Stimulated activated CD8-positive, alpha-beta memory T cell treated with anti-CD3 and anti-CD28 coated beads, Interleukin-4, amount 100 ng/mL, for 24 hours (primary cell): ENCODE measurements at places on chromosomes 7 and 10.

- DNase-seq: no peak
These were observed 735.2 kb upstream of the ANKRD30A start for GRCh38 chr10:36390221-36390620.

DNA sequence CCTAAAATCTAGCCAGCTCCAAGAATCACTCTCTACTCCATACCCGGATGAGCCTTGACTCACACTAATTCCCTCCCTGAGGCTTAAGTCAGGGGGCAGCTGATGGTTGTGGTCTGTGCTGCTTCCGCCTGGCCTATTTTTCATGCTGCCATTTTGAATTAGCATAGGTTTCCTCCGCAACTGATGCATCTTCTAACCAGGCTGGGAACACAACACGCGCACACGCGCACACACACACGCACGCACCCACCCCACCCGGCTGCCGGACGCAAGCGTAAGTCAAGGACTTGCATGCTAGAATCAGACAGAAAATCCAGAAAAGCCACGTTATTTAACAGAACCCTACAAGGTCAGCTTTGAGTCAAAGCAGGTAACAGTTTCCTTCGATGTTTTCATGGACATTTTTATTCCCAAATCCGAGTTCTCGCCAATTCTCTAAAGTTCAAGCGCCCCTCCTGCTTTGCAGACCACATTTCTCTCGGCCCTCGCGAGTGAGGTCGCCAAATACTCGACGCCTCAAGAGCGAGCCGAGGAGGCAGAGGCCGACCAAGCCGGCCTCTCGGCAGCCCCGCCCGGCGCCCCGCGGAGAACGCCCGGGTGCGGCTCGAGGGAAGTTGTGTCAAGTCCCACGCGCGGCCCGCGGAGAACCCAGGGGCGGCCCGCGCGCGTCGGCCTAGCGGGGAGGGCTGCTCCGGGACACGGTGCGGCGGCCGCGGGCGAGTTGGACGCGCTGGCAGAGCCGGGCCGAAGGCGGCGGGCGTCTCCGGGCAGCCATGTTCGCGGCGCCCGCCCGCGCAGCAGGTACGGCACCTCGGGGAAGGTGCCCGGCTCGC, 961 bp downstream of the SCRN1 start:
- peak; percentile 10 for DNase-seq

GRCh38 chr7:131564640-131565039, 8.2 kb upstream of the PODXL start:
- DNase-seq: no peak

- no peak for DNase-seq
These were observed 69.8 kb upstream of the STEAP1B start for GRCh38 chr7:22569586-22570321.

DNA sequence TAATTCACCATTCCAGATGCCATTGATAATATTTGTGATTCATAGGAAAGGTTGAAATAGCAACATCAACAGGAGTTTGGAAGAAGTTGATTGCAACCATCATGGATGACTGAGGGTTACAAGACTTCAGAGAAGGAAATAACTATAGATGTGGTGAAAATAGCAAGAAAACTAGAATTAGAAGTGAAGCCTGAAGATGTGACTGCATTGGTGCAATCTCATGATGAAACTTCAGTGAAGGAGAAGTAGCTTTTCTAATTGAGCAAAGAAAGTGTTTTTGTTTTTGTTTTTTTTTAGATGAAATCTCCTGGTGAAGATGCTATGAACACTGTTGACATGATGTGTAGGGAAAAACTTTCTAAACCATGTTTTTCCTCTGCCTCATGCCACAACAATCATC, 18.7 kb upstream of the CD36 start:
- no peak for DNase-seq

DNA sequence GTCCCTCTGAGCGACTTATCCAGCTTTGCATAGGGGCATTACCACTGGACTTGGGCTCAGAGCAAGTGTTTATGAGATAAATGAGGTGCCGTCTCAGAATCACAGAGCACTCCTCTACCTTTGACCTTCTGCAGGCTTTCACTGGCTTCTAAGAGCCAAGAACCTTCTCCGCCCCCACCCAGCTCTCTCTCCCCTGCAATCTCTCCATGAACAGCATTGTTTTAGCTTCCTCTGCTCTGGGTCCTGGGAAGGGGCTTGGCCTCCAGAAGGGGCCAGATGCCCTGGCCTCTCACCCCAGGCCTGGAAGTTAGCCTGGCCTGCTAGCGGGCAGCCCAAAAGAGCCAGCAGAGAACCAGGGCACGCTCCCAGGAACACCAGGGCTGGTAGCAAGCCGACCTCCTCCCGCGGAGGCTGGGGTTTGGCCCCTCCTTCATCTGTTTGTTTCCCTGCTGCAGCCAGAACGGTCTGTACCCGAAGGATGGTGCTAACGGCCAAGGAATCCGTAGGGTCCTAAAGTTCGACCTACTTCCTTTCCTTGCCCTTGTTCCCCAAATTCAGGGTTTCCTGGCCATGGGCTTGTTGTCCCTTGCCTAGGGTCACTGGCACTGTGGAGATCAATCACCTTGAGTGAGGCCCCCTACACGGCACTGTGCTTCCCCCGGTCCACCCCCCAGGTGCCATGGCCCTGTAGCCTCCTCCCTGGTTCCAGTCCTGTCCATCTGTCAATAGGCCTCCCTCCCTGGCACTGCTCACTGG, 18.7 kb upstream of the DDIT4 start:
- DNase-seq: no peak

DNA sequence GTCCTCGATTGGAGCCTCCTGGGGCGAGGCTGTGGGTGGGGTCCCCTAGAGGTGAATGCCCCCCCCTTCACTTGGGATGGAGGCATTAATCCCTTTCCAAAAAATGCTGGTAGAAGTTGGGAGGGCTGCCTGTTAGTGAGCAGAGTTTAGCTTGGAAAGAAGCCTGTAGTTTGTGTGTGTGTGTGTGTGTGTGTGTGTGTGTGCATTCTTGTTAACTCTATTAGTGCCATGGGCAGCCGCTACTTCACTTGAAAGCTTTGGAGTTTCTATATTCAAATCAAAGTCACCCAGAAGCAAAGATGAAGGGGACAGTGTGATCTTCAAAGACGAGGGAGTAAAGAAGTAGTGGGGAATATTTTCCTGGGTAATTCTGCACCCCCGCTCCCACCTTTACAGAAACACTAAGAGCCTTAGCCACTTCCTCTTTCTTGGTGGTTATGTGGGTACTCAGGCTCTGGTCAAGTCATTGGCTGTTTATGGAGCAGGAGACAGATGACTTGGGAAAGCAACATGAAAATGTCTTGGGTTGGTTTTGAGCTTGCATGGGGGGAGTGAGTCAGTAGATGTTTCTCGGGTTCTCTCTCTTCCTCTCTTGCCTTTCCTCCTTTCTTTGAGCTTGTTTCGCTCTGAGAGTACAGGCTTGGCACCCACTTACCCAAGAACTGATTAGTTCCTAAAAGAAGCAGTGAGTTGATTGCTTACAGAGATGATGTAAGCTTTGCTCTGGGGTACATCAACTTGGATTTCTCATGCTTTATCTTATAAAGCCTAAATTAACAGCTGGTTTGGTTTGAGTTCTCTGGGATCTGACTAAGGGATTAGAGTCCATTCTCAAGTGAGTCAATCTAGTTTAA, 35.9 kb downstream of the TCF7L2 start:
- DNase-seq: no peak

GRCh38 chr7:87075671-87076404, 16.4 kb upstream of the ELAPOR2 start:
- no peak for DNase-seq

DNA sequence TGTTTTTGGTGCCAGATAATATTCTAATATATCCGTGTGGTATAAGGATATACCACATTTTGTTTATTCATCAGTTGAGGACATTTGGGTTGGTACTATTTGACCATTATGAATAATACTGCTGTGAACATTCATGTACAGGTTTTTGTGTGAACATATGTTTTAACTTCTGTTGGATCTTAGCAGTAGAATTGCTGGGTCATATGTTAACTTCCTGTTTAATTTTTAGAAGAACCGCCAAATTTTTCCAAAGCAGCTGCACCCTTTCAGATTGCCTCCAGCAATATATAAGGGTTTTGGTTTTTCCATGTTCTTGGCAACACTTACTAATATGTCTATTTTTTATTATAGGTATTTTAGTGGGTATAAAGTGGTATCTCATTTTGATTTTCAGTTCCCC, 22.8 kb downstream of the VPS26A start:
- no peak for DNase-seq

GRCh38 chr7:110507369-110507768, 583.6 kb upstream of the LRRN3 start:
- no peak for DNase-seq

DNA sequence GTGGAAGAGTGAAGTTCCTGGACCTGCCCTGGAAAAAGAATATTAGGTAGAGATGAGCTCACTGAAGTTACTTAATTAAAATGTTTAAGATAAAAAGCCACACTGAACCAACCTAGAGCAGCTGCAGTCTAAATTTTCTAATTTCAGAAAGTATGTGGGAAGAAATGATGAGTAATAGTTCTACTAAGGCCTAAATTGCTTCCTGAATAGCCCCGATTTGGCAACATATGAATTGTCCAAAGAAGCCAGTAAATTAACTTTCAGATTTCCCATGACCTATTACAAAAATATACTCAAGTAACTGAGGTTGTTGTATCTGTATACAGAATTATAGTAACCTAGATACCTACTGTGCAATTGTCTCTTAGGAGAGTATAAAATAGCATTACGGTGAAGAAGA, 312.6 kb downstream of the IPMK start:
- DNase-seq: no peak

DNA sequence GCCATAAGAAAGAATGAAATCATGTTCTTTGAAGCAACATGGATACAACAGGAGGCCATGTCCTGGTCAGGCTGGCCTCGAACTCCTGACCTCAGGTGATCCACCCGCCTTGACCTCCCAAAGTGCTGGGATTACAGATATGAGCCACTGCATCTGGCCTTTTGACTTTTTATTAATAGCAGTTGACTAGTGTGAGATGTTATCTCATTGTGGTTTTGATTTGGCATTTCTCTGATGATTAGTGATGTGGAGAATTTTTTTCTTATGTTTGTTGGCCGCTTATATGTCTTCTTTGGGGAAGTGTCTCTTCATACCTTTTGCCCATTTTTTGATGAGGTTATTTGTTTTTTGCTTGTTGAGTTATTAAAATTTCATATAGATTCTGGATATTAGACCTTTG, 400.9 kb downstream of the SUGCT start:
- DNase-seq: no peak

DNA sequence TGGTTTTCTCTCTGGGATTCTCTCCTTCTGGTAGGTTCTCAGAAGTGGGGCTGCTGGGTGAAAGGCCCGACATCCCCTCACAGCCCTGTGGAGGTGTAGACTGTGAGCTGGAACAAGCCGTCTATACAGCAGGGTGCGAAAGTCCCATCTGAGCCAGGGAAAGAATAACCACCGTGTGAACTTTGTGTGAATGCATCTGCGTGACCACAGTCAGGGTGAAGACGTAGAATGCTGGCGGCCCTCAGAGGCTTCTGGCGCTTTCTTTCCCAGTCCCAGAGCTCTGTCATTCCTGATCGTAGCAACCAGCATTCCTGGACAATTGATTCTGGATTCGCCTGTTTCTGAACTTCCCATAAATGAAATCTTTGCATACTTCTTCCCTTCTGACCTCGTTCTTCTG, 30.0 kb downstream of the ELFN1 start:
- no peak for DNase-seq

DNA sequence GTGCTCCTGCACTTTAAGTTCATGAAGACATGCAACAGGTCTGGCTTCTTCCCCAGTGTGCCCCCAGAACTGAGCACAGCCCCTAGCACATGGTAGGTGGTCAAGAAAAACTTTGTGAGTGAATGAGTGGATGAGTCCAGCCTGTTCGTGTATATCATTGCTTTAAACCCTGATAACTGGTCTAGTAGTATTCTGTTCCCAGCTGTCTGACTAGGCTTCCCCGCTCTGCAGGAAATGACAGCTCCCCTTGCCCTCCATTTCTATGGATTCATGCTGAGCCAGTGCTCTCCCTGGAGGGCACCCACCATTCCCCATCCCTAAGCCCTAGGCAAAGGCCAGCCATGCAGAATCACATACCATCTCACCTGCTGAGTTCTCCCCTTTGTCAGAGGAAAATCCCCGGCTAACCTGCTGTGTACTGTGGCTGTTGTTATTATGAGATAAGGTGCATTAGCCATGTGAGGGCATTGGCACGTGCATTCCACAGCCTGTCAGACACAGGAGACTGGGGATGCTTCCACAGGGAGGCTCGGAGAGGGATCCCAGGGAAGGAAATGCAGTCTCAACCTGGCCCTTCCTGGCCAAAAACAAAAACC, 698.9 kb downstream of the GRID1 start:
- DNase-seq: no peak

DNA sequence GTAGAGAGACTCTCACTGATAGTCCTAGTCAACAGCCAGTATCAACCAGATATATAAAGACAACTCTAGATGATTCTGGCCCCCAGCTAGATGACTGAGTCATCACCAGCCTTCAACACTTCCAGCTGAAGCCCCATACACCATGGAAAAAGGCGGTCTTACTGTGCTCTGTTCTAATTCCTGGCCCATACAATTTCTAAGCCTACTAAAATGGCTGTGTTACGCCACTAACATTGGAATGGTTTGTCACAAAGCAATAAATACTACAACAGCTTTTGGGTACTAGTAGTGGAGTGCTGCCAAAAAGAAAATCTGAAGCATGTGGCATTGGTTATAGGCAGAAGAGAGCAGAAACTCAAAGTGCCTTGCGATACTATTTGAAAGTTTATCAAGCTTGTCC, 13.0 kb upstream of the TES start:
- no peak for DNase-seq

- DNase-seq: no peak
These were observed 5.6 kb downstream of the PIP4K2A start for GRCh38 chr10:22708772-22709171.

GRCh38 chr10:95434583-95434982, 126.6 kb downstream of the SORBS1 start:
- DNase-seq: no peak

- DNase-seq: no peak
These were observed 74.0 kb upstream of the DGKI start for GRCh38 chr7:137920637-137921399.

GRCh38 chr7:44631458-44632115, 25.2 kb downstream of the OGDH start:
- no peak for DNase-seq

DNA sequence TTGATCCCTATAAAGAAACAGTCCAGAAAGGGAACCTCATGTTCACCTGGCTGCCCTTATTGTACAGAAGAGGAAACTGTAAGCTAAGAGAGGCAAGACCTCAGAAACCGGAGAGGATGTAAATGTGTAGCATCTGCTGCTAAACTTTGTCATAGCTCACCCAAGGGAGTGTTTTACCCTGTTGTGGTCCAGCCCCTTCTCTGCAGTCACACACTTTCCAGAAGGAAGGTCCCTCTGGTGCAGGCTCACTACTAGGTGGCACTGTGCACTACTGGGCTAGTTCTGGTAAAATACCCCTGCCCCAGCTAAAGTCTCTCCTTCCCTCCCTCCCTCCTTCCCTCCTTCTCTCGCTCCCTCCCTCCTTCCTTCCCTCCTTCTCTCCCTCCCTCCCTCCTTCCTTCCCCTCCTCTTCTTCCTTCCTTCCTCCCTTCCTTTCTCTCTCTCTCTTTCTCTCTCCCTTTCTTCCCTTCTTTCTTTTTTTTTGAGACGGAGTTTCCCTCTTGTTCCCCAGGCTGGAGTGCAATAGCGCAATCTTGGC, 42.5 kb upstream of the LCOR start:
- DNase-seq: no peak

GRCh38 chr10:58107506-58107905, 160.2 kb downstream of the IPMK start:
- no peak for DNase-seq

GRCh38 chr10:77592946-77593636, 44.5 kb downstream of the KCNMA1 start:
- no peak for DNase-seq
